Regular cardiac myocyte (primary cell): ENCODE measurements at places on chromosomes 2 and 18. TPM values are rescaled to one million over a fixed set of nuclear protein-coding genes. Genes with fewer than 3 reads are reported as not detected.

The EN1 gene
- not detected in 2 replicates for total RNA-seq

The REG3A gene
- not detected in 2 replicates for total RNA-seq

The NT5DC4 gene
- total RNA-seq = not detected in 2 replicates

The VWC2L gene
- not detected in 2 replicates for total RNA-seq

The FKBP7 gene
- total RNA-seq = 40.6 and 68.8 TPM in 2 replicates

The SMARCAL1 gene
- total RNA-seq = 19.2 and 20.9 TPM in 2 replicates

The ERICH2 gene
- total RNA-seq = not detected in 2 replicates

The EVA1A gene
- 67.1 and 80.3 TPM in 2 replicates for total RNA-seq

The STON1 gene
- total RNA-seq = 3.6 and 20.0 TPM in 2 replicates

The CNDP1 gene
- total RNA-seq = not detected in 2 replicates

The SERPINB3 gene
- not detected in 2 replicates for total RNA-seq

The CHRND gene
- total RNA-seq = not detected in 2 replicates

The SALL3 gene
- total RNA-seq = under 0.01 and 0.19 TPM in 2 replicates

The MOB4 gene
- total RNA-seq = 36.1 and 45.1 TPM in 2 replicates

The ATP6V1B1 gene
- 0.38 and 1.7 TPM in 2 replicates for total RNA-seq

The PLGLB1 gene
- total RNA-seq = not detected in 2 replicates

The SLC39A6 gene
- 80.9 and 150 TPM in 2 replicates for total RNA-seq

The IL1F10 gene
- total RNA-seq = not detected in 2 replicates

The MLPH gene
- 7.6 and 24.7 TPM in 2 replicates for total RNA-seq
